ENCODE measurements at places on chromosomes 2 and 18. TPM values are rescaled to one million over a fixed set of nuclear protein-coding genes. Genes with fewer than 3 reads are reported as not detected.

The TNFRSF11A gene
- 1.2 TPM for total RNA-seq

The ERMN gene
- not detected for total RNA-seq

The TUBA4B gene
- not detected for total RNA-seq

The EDAR gene
- total RNA-seq = not detected

The GPR39 gene
- total RNA-seq = not detected

The MBOAT2 gene
- 15.5 TPM for total RNA-seq

The PRKCE gene
- total RNA-seq = 14.8 TPM

The PLA2R1 gene
- total RNA-seq = 2.9 TPM

The ATP8B1 gene
- 4.0 TPM for total RNA-seq

The NAT8 gene
- not detected for total RNA-seq

The AGAP1 gene
- total RNA-seq = 22.3 TPM

The INPP5D gene
- total RNA-seq = 5.8 TPM

The PRPF40A gene
- 33.2 TPM for total RNA-seq

The AQP12B gene
- total RNA-seq = not detected

The ZBTB7C gene
- total RNA-seq = 2.1 TPM

The EPB41L5 gene
- total RNA-seq = 9.3 TPM

The SNORC gene
- 1.3 TPM for total RNA-seq

The CETN1 gene
- not detected for total RNA-seq

The ST8SIA5 gene
- 5.4 TPM for total RNA-seq

The HOXD12 gene
- total RNA-seq = not detected

The GPR55 gene
- total RNA-seq = not detected

The OR6B2 gene
- total RNA-seq = not detected

The PID1 gene
- 8.0 TPM for total RNA-seq

The RFX8 gene
- not detected for total RNA-seq

The RTP5 gene
- not detected for total RNA-seq

The HOXD1 gene
- not detected for total RNA-seq

The C2orf80 gene
- not detected for total RNA-seq

The CYS1 gene
- 3.0 TPM for total RNA-seq

The OXER1 gene
- 0.74 TPM for total RNA-seq

The IL1F10 gene
- total RNA-seq = not detected

The PLEK gene
- 4.1 TPM for total RNA-seq

The DBI gene
- total RNA-seq = 315 TPM

The ACOXL gene
- 0.10 TPM for total RNA-seq

The CDK15 gene
- total RNA-seq = 0.30 TPM

The COLEC11 gene
- 2.1 TPM for total RNA-seq

The ANKRD29 gene
- 9.8 TPM for total RNA-seq

The TEKT4 gene
- total RNA-seq = not detected

The SGO2 gene
- 0.87 TPM for total RNA-seq

The CCL20 gene
- not detected for total RNA-seq

The MEP1B gene
- total RNA-seq = not detected

The CAVIN2 gene
- 119 TPM for total RNA-seq

The CD8A gene
- 1.5 TPM for total RNA-seq

The APOB gene
- total RNA-seq = 9.7 TPM

The DLGAP1 gene
- total RNA-seq = not detected
